Nephron progenitor cell (in vitro differentiated cells): ENCODE measurements at places on chromosomes 13 and 19.

GRCh38 chr13:34853161-34853560 lies 88.9 kb upstream of the NBEA start:
- no peak for DNase-seq

- DNase-seq, result peak; percentile 21
Measured at GRCh38 chr19:17831419-17831888, 10.1 kb upstream of the INSL3 start.

DNA sequence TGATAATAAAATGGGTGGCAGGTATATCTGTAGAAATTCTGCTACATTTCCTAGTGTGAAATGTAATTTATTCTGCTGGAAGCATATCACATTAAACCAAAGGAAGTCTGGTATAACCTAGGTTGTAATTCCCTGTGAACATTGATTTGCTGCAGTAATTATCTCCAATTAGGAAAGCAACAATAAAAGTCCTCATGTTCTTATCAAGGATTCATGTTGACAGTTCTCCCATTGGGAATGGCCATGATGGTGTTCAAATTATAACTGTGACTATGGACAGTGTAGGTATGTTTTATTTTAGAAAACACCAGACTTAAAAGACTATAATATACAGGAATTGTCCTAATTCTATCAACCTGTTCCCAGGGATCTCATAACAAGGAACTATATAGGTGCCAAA lies 513.5 kb upstream of the MIR17HG start:
- DNase-seq, result no peak

GRCh38 chr19:48353677-48354076 lies 10.1 kb downstream of the TMEM143 start:
- DNase-seq, result no peak

DNA sequence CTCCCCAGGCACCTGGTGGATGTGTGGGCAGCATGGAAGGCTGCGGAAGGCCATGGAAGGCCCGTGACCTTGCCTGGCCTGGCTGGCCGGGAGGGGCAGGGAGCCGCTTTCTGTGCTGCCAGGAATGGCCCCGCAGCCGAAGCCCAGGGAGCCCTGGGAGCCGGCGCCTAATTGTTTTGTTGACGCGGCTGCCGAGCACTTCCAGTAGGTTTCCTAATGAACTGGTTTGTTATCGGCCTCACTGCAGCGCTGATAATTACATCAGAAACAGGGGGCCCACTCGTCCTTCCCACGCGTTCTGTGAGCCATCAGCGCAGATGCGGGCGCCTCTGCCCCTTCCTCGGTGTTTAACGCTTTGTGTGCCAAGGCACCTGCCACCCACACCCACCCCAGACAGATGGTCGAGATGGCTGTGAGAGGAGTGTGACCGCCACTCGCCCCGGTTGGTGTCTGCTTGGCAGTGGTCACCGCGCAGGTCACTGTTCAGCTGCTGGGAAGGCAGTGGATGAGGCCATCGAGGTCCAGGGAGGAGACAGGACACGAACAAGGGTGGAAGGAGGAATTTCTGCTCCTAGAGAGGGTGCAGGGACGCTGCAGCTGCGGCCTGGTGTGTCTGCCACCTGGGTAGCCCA lies 124.5 kb downstream of the KDM4B start:
- DNase-seq, result peak; percentile 31

DNA sequence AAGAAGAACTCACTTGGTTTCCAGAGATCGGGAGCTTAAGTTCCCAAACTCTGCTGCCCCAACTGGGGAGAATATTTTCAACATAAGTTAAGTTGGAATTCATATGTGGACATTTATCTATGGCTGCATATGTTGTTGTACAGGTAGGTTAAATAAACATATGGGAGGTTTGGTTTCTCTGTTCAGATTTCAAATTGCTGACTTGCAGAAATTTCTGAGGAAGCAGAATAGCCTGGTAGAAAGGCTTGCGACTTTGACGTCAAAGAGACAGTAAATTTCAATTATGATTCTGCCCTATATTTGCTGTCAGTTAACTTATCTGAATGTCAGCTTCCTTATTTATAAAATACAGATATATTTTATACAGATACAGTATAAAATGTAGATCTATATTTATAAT lies 40.0 kb upstream of the TPP2 start:
- DNase-seq, result no peak

GRCh38 chr13:34151885-34152284 lies 333.9 kb downstream of the RFC3 start:
- no peak for DNase-seq

GRCh38 chr13:104114101-104114500 lies 1047.9 kb upstream of the SLC10A2 start:
- DNase-seq, result no peak

DNA sequence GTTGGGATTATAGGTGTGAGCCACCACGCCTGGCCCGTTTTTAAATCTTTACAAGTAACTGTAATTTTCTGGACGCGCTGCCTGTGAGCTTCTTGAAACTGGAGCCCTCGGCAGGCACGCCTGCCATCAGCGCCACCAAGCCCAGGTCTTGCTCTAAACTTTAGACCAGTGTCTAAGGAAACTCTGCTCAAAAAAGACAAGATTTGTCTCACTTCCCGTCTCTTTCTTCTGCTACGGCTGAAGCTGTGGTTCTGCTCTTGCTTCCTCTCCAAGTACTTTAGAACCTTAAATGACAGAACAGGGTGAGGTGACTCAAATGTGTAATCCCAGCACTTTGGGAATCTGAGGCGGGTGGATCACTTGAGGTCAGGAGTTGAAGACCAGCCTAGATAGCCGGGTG lies 24.9 kb downstream of the RCN3 start:
- no peak for DNase-seq

GRCh38 chr13:45240143-45240542 lies 39.3 kb upstream of the KCTD4 start:
- DNase-seq, result no peak

GRCh38 chr19:33676999-33677665 lies 55.4 kb downstream of the CHST8 start:
- no peak for DNase-seq

DNA sequence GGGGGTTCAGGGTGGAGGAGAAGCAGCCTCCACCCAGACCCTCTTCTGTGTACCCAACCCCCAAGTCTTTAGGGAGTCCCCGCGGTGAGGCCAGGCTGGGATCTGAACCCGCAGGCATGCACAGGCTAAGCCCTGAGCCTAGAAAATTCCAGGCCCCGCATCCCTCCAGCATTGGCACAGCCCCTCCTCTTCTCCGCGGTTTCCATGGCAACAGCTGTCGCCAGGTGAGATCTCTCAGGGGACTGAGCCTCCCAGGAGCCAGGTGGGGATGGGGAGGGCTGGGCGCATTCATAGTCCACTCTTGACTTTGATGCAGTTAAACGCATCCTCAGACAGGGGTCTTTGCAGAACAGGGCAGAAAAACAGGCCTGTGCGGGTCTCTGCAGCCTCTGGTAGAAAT lies 48.3 kb upstream of the USP29 start:
- no peak for DNase-seq

- DNase-seq, result peak; percentile 58
Measured at GRCh38 chr13:27926644-27927434, 7.0 kb downstream of the PDX1 start.

DNA sequence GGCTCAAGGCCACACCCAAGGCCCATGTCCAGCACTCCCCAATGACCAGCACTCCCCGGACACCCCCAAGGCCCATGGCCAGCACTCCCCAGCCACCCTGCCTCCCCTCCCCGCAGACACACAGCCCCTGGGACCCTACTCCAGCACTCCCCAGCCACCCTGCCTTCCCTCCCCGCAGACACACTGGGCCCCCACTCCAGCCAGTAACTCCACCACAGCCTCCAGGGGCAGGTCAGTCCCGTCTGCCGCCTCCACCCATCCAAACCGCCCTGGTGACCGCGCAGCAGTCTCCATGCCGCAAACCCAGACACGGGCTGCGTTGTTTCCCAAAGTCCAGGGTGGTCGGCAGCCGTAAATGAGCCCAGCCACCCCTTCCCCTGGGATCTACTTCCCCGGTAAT lies 70.7 kb downstream of the SPACA7 start:
- no peak for DNase-seq

DNA sequence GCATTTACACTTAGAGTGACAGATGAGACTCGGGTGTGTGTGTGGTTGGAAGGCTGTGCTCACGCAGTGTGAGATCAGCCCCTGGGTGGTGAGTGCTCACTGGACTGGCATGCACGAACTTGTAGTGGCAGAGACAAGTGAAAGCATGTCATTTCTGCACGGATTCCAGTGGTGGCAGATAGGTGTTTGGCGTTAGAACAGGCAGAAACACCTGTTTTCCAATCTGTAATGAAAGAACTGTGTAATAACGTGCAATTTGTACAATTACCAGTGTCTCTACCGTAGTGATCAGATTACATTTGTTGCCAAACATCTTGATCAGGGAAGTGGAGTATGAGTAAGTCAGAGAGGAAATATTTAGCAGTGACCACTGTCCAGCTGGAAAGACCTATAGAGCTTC lies 8.2 kb downstream of the LAMP1 start:
- no peak for DNase-seq

DNA sequence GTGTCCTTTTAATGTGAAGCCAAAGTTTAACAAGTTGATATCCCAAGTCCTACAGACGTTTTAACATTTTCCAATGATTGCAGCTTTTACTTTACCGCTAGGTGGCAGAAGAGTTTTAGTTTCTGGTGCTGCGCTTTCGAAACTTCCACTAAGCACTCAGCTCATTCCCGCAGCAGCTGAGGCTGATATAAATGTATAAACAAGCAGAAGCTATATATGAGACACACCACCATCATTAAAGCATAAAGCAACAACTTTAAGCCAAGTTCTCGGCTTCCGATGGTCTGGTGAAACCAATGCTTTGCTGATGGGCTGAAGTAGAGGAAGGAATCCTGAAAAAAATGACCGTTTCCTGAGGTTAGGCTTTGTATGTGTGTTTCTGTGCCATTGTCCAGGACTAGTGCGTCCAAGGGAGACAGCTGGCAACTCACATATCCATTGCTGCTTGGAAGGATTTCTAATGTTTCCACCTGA lies 753.9 kb downstream of the OLFM4 start:
- DNase-seq, result peak; percentile 44

GRCh38 chr13:27367570-27367969 lies 56.8 kb upstream of the GTF3A start:
- no peak for DNase-seq

- DNase-seq, result no peak
Measured at GRCh38 chr13:26950546-26950945, 190.0 kb upstream of the GPR12 start.

- DNase-seq, result no peak
Measured at GRCh38 chr13:23377579-23377978, 55.9 kb downstream of the SACS start.

GRCh38 chr13:28953714-28954418 lies 133.7 kb downstream of the MTUS2 start:
- no peak for DNase-seq

DNA sequence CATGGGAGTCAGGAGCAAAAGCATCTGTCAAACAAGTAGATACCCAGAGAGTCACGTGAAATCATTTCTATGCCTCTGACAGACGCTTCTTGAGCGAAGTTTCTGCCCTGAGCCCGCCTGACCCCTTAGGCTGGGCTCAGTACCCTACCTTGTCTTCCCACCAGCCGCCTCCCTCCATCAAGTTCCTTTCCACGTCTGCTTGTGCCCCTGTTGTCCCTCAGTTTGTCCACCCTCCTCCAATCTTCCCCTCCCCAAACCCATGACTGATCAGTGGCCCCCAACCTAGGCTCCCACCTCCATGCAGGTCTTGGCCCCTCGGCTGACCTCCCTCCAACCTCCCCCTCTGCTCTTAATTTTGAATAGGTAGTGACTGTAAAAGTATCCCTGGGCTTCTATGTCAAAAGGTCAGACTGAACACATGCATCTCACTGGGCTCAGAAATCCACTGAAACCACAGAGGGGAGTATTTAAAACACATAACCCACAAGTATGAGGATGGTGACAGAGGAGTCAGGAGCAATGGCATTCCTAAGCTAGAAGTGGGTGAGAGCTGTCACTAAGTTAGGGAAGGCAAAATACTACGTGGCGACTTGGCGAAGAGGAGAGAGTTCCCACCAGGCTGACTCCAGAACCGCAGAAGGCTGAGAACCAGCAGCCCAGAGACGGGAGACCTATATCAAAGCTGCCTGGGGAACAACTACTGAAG lies 1.7 kb upstream of the ZNF446 start:
- no peak for DNase-seq

DNA sequence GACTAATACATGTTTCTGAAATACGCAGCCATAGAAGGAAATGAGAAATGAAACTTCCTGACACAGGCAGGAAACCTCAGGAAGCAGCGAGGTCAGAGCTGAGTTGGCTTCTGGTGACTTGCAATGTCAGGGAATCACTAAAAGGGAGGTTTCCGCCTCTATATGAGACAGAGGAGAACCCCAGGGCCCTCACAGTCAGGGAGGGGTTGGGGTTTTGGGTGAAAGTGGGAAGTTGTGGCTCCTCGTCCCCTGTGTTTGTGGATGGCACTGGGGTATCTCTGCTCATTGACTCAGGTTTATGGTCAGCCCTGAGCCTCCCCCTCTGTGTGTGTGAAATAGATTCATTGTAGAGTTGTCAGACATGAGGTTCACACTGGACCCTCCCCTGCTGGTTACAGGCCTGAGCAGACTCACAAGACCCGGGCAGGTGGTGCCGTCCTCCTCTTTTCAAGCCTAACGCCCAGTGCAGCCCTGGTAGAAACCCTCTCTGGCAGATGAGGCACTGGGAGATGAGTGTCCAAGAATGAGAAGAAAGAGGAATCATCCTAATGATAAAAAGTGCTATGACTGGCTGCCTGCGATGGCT lies 5.5 kb upstream of the LILRA6 start:
- DNase-seq, result no peak

DNA sequence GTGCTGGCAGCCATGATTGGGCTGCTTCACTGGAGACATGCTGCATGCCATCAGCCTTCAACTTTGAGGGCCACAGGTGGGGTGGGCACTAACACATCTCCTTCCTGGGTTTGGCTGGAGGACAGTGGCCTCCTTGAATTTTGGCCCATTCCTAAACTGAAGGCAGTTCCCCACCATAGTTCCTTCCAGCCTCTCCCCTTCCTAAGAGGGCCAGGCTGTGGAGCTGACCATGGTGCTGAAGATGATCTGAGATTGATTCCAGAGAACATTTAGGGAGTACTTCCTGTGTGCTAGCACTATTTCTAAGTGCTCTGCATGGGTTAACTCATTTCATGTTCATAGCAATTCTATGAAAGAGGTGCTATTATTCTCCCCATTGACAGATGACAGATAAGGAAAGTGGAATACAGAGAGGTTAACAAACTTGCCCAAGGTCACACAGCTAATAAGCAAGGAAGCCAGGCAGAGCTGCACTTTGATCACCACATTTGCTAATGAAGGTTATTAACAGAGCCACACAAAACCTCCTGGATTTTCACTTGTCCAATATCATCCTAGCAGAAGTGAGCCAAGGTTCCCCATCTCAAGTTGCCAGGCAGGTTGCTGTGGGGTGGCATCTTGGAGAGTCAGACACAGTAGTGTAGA lies 175.3 kb downstream of the ZIC5 start:
- DNase-seq, result peak; percentile 85
